ENCODE measurements at places on chromosomes 7 and 10. TPM values are rescaled to one million over a fixed set of nuclear protein-coding genes. Genes with fewer than 3 reads are reported as not detected.

The INHBA gene
- 1.9 TPM for total RNA-seq

DNA sequence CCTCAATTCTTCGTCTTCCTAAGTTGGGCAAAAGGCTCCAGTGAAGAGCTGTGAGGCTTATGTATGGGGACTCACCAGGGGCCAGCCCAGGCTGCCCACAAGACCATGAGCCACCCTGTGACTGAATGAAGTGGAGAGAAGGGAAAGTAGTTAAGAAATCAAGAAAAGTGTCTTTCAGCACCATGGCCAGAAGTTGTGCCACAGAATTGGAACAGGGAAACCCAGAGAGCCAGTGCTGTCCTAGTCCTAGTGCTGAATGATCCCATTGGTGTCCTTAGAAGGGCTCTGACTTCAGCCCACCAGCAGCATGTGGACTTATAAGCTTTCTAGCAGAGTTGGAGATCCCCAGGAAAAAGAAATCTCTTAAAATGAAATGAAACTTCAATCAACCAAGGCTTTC is 37.0 kb upstream of the CCSER2 start:
- no peak for DNase-seq

DNA sequence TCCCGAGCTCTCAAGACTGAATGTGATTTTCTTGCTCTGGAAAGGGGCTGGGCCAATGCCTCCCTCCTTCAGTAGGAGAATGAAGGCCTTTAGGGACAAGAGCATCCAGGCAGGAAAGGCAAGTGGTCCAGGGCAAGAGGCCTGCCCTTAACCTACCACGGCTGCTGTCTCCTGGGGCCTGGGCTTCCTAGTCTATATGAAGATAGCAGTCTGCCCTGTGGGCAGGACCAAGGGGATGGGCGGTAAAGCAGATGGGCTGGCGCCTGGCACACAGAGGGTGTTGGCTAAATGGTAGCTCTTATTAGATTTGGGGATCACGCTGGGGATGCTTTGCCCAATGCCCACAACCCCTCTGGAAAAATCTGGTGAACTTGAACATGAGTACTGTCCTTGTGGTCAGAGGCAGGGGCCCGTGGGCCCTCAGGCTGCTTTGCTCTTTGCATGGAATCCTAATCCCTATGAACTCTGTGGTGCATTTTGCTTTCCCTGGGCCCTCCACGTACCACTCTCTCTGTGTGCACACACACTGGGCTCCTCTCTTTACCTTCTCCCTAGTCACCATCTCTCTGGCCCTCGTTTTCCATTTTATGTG is 20.3 kb downstream of the CHAT start:
- no peak for DNase-seq

DNA sequence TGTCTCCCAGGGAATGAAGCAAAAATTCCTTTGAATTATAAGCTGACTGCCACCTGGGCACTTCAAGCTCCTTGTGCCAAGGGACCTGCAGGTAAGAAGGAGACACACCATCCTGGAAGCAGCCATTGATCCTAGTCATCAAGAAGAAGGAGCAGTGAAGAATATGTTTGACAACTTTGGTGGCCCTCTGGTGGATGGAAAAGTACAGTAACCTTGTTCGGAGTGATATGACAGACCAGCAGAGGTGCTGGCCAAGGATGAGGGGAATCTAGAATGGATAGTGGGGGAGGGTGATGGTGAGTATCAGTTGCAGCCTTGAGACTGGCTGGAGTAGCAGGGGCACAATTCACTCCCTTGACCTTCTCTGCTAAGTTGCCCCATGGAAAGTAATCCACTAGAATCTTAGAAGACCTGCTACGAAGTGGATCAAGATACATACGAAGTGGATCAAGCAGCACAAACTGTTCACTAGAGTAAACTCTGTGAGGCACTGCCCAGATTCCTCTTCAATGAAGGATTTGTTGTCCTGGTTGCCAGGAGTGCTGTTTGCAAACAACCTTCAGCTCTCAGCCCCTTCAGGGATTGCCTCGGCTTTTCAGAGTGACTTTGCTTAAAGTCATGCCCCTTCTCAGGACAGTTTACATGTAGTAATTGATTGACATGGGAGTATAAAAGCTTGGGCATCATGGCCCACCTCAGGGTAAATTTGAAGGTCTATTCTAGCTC is 44.8 kb upstream of the ORC5 start:
- no peak for DNase-seq

- no peak for DNase-seq
Measured at GRCh38 chr10:124554085-124554858, 92.6 kb downstream of the LHPP start.

DNA sequence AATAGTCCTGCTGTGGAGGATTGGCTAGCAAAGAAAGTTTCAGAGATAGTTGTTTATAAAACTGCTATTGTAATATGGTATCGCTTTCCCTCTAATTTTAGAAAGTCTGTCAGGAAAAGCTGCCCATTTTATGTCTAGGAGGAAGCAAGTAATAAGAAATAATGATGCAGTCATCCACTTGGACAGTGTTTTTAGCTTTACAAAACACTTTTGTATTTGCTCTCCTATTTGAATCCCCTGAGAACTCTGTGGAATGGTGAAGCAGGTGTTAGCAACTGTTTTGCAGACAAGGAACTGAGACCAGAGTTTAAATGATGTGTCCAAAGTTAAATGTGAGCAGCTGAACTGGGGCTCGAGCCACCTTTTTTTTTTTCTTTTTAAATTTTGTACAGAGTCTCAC is 455.8 kb downstream of the XPNPEP1 start:
- DNase-seq, result no peak

All from Right ventricle myocardium superior (tissue), 1 donor.